ENCODE measurements at places on chromosomes 16 and 17.

DNA sequence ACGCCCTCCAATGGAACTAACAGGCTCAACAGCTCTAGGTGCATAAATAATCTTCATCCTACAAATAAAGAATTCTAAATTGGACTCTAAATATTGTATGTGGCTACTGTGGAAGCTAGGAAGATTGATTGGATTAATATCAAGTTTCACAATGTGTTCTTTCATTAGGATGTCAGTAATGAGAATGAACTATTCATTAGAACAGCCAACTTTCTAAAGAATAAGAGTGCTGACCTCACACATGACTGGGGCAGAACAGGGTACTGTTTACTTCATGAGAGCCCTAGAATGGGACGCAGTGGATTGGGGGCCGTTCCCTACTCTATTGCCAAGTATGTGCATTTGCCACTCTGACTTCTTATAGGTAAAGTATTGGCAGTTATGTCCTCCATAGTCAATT lies 528.2 kb upstream of the RBFOX1 start:
- ATAC-seq, result no peak
- H3K4me3 ChIP-seq, result no peak overlapping the region
- no peak overlapping the region for H3K27ac ChIP-seq
- H3K27me3 ChIP-seq, result no peaks in the 10 kb centered on the region
- no peaks in the 10 kb centered on the region for H3K36me3 ChIP-seq
- H3K4me1 ChIP-seq, result no peaks in the 10 kb centered on the region

- H3K27me3 ChIP-seq, result peaks cover 19% of the 10 kb centered on the region
- H3K27ac ChIP-seq, result no peak overlapping the region
- H3K36me3 ChIP-seq, result no peaks in the 10 kb centered on the region
- no peak for ATAC-seq
Measured at GRCh38 chr16:55506083-55506482, 2.8 kb upstream of the LPCAT2 start.

GRCh38 chr16:10114409-10114808 lies 67.8 kb downstream of the GRIN2A start:
- ATAC-seq, result no peak
- H3K27ac ChIP-seq, result peak overlapping the region; percentile 59
- H3K4me3 ChIP-seq, result no peak overlapping the region

- no peaks in the 10 kb centered on the region for H3K4me1 ChIP-seq
- no peaks in the 10 kb centered on the region for H3K27me3 ChIP-seq
- no peak overlapping the region for H3K4me3 ChIP-seq
- H3K36me3 ChIP-seq, result no peaks in the 10 kb centered on the region
- H3K27ac ChIP-seq, result no peak overlapping the region
Measured at GRCh38 chr16:65480281-65481091, 358.6 kb upstream of the CDH11 start.

GRCh38 chr17:77245162-77245926 lies 104.6 kb downstream of the SEC14L1 start:
- ATAC-seq, result no peak
- no peaks in the 10 kb centered on the region for H3K36me3 ChIP-seq
- H3K4me3 ChIP-seq, result no peak overlapping the region
- peaks cover 24% of the 10 kb centered on the region for H3K4me1 ChIP-seq

DNA sequence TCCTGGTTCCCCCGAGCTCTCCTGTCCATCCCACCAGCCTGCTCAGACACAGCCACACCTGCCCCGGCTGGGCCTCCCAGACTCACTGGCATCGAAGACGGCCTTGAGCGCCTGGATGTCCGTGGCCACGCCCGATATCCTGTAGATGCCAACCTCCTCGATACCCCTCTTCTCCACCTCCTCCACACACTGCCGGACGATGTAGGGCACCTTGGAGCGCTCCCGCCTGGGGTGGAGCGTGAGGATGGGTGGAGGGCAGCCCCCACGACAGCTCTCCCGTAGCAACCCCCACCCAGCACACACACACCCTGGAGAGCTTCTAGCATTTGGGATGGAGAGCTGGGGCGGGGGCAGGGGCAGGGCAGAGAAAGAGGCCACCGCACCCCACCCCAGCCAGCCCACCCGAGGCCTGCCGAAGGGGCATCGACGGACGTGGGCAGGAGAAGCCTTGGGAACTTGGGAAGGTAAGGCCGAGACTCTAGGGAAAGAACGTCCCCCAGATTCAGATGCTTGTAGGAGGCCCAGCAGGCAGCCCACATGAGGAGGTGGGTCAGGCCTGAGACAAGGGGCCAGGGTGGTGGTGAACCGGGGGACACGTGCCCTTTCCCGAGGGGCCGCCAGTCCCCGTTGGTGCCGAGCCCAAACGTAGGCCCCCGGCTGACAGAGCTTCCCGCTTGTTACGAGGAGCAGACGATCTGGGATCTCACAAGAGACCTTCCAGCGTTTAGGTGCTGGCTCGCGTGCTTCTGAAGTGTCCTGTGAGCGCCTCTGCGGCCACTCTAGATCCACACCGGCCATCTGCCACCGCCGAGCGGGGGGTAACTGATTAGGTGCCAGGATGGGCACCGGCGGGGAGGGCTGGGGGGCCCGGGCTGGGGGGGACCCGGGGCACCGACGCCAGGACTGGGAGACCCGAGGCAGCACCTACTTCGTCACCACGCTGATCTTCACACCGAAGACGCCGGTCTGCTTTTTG lies 15.1 kb downstream of the TIMM22 start:
- no peak overlapping the region for H3K4me3 ChIP-seq
- no peaks in the 10 kb centered on the region for H3K27me3 ChIP-seq
- H3K27ac ChIP-seq, result peak overlapping the region; percentile 31
- ATAC-seq, result no peak

- H3K4me3 ChIP-seq, result no peak overlapping the region
- H3K27me3 ChIP-seq, result peaks cover 55% of the 10 kb centered on the region
- no peak overlapping the region for H3K27ac ChIP-seq
- ATAC-seq, result no peak
- no peaks in the 10 kb centered on the region for H3K4me1 ChIP-seq
- H3K36me3 ChIP-seq, result no peaks in the 10 kb centered on the region
Measured at GRCh38 chr16:27841061-27841801, 222.3 kb downstream of the GSG1L start.

GRCh38 chr16:84115919-84116719 lies 623 bp downstream of the MBTPS1 start:
- peak overlapping the region; percentile 96 for H3K4me3 ChIP-seq
- no peaks in the 10 kb centered on the region for H3K36me3 ChIP-seq
- peaks cover 15% of the 10 kb centered on the region for H3K4me1 ChIP-seq
- ATAC-seq, result peak; percentile 11

- no peak overlapping the region for H3K4me3 ChIP-seq
- peak overlapping the region; percentile 80 for H3K27ac ChIP-seq
- peaks cover 2% of the 10 kb centered on the region for H3K4me1 ChIP-seq
- no peaks in the 10 kb centered on the region for H3K36me3 ChIP-seq
- no peaks in the 10 kb centered on the region for H3K27me3 ChIP-seq
- ATAC-seq, result no peak
Measured at GRCh38 chr16:81696166-81696960, 82.7 kb upstream of the PLCG2 start.

- H3K36me3 ChIP-seq, result no peaks in the 10 kb centered on the region
- H3K4me1 ChIP-seq, result no peaks in the 10 kb centered on the region
- ATAC-seq, result no peak
- no peak overlapping the region for H3K4me3 ChIP-seq
- H3K27me3 ChIP-seq, result peaks cover 6% of the 10 kb centered on the region
Measured at GRCh38 chr16:52976539-52977167, 76.0 kb downstream of the CHD9NB start.

GRCh38 chr16:19683453-19684236 lies 34.4 kb downstream of the KNOP1 start:
- H3K4me3 ChIP-seq, result no peak overlapping the region
- H3K27ac ChIP-seq, result no peak overlapping the region
- ATAC-seq, result no peak
- no peaks in the 10 kb centered on the region for H3K36me3 ChIP-seq
- H3K4me1 ChIP-seq, result no peaks in the 10 kb centered on the region
- no peaks in the 10 kb centered on the region for H3K27me3 ChIP-seq

- no peak overlapping the region for H3K27ac ChIP-seq
- H3K36me3 ChIP-seq, result no peaks in the 10 kb centered on the region
- no peaks in the 10 kb centered on the region for H3K4me1 ChIP-seq
Measured at GRCh38 chr16:82695806-82696205, 69.0 kb downstream of the CDH13 start.

DNA sequence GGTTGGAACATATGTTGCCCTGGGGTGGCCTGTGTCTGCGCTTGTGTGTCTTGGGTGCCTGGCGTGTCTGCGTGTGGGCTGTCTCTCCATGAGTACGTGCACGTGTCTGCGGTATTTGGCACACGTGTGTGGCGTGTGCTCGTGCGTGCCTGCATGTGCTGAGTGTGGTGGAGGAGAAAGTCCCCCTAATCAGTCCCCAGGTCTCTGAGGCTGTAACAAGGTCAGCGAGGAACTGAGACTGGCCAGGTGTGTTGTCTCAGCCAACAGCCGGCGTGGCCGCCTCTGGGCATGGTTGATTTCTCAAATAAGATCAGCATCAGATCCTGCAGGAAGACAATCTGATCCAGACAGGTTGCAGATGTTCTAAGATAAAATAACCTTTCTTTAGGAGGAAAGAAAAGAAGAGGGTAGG lies 3.5 kb upstream of the CPNE7 start:
- H3K36me3 ChIP-seq, result no peaks in the 10 kb centered on the region
- no peaks in the 10 kb centered on the region for H3K4me1 ChIP-seq
- H3K4me3 ChIP-seq, result no peak overlapping the region
- H3K27ac ChIP-seq, result no peak overlapping the region
- peaks cover 92% of the 10 kb centered on the region for H3K27me3 ChIP-seq

DNA sequence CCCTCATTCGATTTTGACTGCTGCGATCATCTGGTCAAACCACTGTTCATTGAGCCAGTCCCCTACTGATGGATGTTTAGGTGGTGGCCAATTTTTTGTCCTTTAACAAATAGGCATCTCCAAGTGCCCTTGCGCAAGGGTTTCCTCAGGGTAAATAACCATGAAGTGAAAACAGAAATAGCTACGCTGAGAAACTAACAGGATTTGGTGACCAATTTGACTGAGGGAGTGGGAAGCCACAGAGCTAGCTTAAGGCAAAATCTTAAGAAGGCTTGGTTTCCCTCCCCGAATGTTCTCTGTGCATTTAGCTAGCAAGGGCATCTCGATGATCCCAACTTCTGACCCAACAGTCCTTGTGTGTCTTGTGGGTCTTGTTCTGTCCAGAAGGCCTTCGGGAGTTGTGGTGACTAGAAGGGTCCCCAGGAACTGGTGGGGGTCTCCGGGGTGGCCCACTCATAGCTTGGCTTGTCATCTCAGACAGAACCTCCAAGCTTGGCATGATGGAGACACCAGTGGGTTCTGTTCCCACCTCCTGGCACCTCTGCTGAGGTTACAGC lies 117.2 kb downstream of the SOCS1 start:
- H3K36me3 ChIP-seq, result no peaks in the 10 kb centered on the region
- H3K4me3 ChIP-seq, result no peak overlapping the region
- H3K27ac ChIP-seq, result no peak overlapping the region
- no peaks in the 10 kb centered on the region for H3K27me3 ChIP-seq

DNA sequence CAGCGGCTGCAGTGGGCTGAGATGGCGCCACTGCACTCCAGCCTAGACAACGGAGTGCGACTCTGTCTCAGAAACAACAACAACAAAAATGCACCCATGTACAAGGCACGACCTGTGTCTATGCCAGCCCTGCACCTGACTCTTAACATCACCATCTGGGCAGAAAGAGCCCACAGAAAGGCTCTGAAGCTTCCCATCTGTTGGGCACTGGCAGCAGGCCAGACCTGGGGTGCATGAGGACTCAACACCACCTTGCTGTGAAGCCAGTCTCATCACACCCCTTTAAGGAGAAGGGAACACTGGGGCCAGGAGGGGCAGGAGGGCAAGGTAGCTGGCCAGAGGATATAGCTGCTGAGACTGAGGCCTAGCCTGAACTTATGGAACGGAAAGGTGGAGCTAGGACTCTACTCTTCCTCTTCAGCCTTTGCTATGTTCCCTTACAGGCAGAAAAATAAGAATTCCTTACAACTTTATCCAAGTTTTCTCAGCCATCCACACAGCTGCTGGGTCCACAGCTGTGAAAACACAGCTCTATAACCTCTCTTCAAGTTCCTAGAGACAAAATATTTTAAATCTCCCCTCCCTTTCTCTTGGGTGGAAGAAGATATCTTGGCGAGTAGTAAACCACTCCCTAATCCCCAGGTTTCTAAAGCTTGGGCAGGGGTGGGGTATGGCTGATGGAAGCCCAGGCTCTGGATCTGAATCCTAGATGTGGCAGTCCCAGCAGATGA lies 2.8 kb downstream of the ELOB start:
- no peak overlapping the region for H3K27ac ChIP-seq
- peaks cover 71% of the 10 kb centered on the region for H3K4me1 ChIP-seq
- H3K4me3 ChIP-seq, result no peak overlapping the region
- ATAC-seq, result no peak
- H3K36me3 ChIP-seq, result no peaks in the 10 kb centered on the region

- no peak for ATAC-seq
- no peak overlapping the region for H3K4me3 ChIP-seq
- H3K36me3 ChIP-seq, result no peaks in the 10 kb centered on the region
- H3K4me1 ChIP-seq, result peaks cover 7% of the 10 kb centered on the region
- H3K27ac ChIP-seq, result no peak overlapping the region
Measured at GRCh38 chr17:47870056-47870455, 19.1 kb upstream of the SP6 start.

DNA sequence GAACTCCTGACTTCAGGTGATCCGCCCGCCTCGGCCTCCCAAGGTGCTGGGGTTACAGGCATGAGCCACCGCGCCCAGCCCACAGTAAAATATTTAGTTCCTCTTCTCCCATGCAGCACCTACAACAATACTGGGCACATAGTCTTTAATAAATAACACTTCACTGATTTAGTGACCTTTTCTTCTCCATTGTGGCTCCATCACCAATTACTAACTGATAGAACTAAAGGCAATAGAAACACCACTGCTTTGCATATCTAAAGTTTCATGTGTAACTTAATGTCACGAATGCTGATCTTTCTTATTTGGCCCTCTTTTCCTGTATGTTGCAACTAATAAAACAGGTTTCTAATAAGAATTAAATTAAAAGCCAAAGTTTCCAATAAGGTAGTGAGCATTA lies 38.9 kb downstream of the TRIM37 start:
- H3K27me3 ChIP-seq, result no peaks in the 10 kb centered on the region
- no peak overlapping the region for H3K27ac ChIP-seq
- H3K4me3 ChIP-seq, result no peak overlapping the region
- H3K4me1 ChIP-seq, result no peaks in the 10 kb centered on the region
- H3K36me3 ChIP-seq, result peaks cover 94% of the 10 kb centered on the region
- ATAC-seq, result no peak

GRCh38 chr16:85461814-85462713 lies 151.1 kb upstream of the GSE1 start:
- peaks cover 39% of the 10 kb centered on the region for H3K4me1 ChIP-seq
- ATAC-seq, result peak; percentile 6
- H3K27ac ChIP-seq, result peak overlapping the region; percentile 1
- peak overlapping the region; percentile 17 for H3K4me3 ChIP-seq
- peaks cover 5% of the 10 kb centered on the region for H3K27me3 ChIP-seq

DNA sequence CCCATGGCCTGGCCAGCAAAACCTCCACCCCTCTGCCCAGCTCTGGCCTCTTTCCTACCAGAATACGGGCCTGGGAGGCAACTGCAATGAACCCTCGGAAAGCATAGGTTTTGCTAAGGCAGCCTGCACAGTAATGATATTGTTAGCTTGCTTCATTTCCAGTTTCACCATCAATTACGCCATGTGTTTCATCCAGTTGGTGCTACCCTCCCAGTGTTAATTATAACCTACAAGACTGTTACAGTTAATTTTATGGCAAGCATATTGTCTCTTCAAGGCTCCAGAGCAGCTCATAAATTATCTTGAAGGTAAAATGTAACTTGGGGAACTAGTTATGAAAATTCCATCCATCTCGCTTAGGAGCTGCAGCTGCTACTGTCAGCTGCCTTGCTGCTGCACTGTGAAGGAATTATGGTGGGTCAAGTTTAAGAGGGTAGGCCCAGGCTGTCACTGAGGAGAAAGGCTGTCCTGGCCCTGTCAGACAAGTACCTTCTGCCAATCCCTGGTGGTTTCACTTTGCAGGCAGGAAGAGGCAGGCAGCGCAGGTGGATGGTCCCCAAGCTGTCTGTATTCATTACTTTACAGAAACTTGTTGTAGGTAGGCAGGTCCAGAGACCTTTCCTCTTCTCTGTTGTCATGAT lies 242.9 kb downstream of the FTO start:
- H3K27ac ChIP-seq, result no peak overlapping the region
- no peak for ATAC-seq
